ENCODE measurements at places on chromosomes 3 and 15.

DNA sequence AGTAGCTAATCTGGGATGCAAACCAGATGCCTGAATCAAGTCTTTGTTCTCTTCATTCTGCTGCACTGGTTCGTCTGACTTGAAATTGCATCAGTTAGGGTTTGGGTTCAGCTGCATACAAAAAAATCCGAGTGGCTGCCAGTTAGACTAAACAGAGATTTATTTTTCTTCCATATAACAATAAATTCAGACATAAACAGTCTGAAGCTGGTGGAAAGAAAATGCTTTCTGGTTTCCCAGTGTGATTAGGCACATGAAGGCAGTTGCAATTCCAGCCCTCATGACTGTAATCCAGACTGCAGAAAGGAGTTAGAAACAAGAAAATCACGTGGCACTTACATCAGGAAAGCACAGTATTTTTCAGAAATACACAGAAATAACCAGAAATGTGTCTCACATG lies 930.7 kb downstream of the MCTP2 start:
- DNase-seq, result no peak

DNA sequence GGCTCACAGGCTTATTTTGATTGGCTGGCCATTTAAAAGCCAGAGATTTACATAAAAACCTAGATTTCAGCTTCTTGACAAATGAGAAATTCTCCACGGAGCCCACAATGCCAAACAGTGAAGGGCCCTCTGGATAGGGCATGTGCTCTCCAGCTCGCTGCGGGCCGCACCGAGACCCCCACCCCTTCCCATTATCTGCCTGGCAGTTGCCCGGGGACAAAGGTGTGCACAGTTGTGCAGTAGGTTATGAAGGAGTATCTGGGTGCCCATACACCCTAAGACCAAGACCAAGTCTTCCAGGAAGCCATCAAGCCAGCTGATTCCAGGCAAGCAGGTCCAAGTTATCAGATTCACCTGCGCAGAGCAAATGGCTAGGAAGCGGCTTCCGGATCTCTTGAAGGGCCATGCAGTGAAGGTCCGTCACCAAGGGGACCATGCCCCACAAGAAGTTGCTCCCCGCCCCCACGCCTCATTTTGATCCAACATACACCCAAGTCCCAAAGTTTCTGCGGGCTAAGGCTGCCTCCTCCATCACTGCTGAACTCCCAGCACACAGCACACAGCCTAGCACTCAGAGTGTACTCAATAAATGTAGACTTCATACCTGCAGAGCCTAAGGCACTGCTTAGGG lies 1.3 kb downstream of the MRPS25 start:
- no peak for DNase-seq

DNA sequence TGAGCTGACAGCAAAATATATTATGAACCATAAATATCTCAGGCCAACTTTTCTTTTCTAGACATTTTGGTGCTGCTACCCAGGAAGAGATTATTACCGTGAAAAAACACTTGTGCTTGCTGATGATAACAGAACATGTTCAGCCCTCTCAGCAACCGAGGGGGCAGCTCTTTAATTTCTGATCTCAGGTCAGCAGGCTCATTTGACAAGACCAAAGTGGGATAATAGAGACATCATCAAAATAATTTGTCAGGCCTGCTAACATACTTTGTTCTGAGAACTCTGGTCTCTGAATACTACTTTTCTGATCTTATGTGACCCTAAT lies 645.9 kb upstream of the KCNMB2 start:
- DNase-seq, result no peak

- DNase-seq, result no peak
These were observed 20.8 kb upstream of the RNF111 start for GRCh38 chr15:58966698-58967097.

- no peak for DNase-seq
These were observed 118.3 kb upstream of the GALNT15 start for GRCh38 chr3:16056217-16056616.

GRCh38 chr15:74585857-74586256 lies 29.8 kb upstream of the CLK3 start:
- no peak for DNase-seq

Measured in NCI-H1105 (cell line).